ENCODE measurements at places on chromosomes 4 and X.

GRCh38 chrX:85109235-85109634 lies 105.6 kb downstream of the APOOL start:
- no peak for DNase-seq

GRCh38 chr4:176814770-176815169 lies 22.0 kb upstream of the VEGFC start:
- no peak for DNase-seq

DNA sequence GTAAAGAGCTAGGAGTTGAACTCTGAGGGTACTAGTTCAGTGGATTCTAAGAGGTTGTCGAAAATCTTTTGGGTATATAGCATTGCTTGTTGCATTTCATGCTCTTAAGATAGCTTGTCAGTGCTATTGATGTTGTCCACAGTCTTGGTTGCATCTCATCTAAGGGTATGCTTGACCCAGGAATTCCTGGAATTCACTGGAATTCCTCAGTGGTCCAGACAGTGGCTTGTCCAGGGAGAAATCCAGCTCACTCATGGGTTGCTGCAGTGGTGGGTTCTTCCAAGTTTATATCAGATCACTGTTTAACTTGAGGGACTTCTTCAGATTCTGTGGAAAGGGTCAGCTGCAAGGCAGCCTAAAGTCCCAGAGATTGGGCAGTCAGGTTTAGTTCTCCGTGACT lies 29.8 kb upstream of the SMARCAD1 start:
- no peak for DNase-seq

- no peak for DNase-seq
Observed at GRCh38 chr4:166039822-166040221, 166.8 kb downstream of the TLL1 start.

- DNase-seq: no peak
Observed at GRCh38 chr4:20318001-20318908, 66.5 kb downstream of the SLIT2 start.

DNA sequence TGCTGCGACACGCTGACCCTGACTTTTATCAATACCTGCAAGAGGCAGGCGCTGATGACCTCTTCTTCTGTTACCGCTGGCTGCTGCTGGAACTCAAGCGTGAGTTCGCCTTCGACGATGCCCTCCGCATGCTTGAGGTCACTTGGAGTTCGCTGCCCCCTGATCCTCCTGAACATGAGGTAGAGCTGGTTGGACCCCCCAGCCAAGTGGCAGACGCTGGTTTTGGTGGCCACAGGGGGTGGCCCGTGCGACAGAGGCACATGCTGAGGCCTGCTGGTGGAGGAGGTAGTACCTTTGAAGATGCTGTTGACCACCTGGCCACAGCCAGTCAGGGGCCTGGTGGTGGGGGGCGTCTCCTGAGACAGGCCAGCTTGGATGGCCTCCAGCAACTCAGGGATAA lies 14.2 kb upstream of the RBM3 start:
- DNase-seq: no peak
